ENCODE measurements at places on chromosomes 13 and 19.

DNA sequence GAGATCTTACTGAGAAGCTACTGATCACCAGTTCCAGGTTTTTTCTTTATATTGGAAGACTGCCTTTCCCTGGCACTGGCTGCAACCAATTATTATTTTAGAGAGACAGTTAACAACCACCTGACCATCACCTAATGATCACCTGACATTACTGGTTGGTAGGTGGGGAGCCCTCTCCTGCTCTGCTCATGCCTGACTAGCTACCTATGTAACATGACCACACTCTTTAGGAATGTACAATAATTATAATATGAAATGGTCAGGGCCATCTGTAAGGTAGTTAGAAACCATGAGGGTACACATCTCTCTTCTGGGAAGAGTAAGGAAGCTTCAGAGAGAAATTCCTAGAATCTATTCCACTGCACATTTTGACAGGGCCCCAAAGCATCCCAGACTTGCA, 59.0 kb upstream of the SCEL start:
- DNase-seq, result no peak

DNA sequence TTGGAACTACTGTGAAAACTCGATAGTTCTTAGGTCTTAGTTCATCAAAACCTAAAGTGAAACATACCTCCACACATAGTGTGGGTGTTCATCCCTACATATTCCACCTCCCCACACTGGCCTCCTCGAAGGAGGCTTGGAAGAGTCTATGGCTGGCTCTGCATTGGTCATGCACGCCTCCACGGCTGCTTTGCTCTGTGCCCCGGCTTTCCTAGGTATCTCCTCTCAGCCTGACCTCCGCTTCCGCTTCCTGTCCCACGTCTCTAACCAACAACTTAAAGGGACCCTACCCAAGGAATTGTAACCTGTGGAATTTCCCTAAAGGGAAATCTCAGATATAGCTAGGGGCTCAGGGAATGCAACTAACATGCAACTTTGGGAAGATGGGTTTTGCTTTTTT, 79.7 kb upstream of the MBNL2 start:
- no peak for DNase-seq

GRCh38 chr19:795691-796581, 1.3 kb upstream of the PTBP1 start:
- no peak for DNase-seq

DNA sequence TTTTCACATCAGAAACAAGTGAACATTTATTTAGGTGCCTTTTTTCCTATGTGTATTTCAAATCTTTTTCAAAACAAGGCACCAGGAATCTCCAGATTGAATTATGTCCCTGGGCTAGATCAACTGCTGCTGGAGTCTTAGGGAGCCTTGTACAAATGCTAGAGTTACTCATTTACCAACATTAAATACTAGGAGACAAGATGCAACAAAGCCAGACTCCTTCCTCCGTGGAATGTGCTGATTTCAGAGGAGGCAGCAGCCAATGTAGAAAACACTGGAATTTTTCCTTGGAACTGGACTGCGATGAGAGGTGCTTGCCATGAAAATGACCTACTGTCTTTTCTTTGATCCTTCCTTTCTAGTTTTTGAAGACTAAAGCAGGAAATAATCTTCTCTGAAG, 1514.7 kb upstream of the MIR17HG start:
- DNase-seq, result no peak

DNA sequence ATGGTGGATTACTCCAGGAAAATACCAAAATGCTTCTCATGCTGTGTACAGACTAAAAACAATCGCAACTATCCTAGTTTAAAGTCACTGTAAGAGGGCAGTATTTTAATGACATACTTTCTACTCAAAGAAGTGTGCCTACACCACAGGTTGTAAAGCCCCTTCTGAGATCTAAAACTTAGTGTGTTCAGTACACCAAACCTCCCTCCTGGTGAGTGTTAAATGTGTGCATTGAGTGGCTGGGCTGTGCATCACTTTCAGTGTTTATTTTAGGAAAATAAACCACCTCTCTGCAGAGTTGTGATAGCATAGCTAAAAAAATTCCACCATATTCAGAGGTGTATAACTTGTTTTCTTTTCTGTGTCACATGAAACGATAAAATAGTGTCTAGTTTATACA, 263.7 kb downstream of the DACH1 start:
- DNase-seq, result no peak

DNA sequence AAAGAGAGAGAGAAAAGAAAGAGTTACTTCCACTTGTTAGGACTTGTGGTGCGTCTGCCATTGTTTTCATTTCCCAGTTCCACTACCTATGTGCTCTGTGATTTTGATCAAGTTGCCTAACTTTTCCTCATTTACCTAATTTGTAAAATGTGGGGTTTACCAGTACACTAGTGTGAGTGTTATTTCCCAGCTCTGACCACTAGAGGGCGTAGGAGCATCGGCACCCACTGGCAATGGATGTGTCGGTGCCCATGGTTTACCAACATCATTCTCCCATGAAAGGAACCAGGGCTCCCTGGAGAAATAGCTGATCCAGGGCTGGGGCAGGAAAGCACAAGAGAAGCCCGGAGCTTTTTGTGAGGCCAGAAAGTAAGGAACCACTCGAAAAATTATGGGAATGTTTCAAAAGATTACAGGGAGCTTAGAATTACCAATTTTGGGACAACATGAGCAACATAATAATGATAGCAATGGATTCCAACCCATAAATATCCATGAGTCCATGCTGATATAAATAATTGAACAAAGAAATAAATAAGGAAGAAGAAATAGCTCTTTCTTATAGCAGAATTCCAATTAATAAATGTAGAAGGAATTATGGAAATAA, 15.1 kb upstream of the CEACAM4 start:
- DNase-seq, result peak; percentile 58

DNA sequence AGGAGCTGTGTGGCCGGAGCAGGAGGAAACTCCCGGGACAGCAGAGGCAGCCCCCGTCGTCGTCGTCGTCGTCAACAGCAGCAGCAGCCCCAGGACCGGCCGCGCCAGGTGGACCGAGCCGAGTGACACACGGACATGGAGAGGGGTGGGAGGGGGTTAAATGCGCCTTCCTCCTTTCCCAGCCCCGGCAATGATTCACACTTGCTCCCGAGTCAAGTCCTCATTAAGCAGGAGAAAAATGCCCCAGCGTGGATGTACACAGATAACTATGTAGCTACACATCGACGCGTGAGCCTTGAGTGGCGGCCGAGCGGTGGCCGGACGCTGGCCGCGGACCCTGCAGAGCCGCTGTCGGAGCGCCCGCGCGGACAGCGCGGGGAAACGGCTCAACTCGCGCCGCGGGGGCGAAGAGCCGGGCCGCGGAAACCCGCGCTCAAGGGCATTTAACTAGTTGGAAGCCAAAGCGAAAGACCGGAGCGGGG, 645 bp downstream of the UBL3 start:
- DNase-seq, result no peak

- no peak for DNase-seq
These were observed 69.9 kb downstream of the SLITRK6 start for GRCh38 chr13:85729296-85729695.

DNA sequence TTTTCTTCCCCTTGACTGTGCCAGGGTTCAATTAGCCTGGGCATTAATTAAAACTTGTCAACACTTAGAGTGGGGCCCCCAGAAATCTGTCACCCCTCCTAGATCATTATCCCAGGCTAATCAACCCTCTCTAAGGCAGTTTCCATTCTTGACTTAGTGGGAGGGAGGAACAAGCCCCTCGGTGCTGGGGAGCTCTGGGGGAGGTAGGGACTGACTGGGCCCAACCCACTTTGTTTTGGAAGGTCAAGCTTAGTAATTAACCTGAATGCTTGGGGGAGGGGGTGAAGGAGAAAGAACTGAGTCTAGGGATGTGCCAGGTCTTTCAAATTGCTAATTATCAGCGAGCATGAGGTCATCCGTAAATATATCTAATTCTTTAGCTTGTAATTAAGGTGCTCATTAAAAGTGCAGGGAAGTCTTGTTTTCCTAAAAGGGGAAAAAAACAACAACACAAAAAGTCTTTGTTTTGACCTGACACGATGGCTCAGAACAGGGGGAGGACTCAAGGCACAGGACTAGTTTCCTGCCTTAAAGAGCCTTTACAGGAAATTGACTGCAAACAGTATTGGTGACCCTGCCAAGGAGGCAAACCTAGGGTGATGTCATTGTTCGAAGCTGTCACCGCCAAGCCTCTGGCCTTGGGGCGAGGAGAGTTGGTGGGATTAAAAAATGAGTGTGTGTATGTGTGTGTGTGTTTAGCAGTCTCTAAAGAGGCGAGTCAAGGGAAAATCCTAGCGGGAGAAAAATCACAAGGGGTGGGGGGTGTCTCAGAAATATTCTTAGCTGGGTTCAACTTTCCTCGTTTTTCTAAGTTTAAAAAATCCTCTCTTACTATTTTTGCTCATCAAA, 19.4 kb downstream of the ACTN4 start:
- DNase-seq, result no peak

GRCh38 chr13:29140277-29140676, 320.1 kb downstream of the MTUS2 start:
- no peak for DNase-seq

GRCh38 chr13:86006317-86006716, 207.1 kb upstream of the SLITRK6 start:
- DNase-seq, result no peak

DNA sequence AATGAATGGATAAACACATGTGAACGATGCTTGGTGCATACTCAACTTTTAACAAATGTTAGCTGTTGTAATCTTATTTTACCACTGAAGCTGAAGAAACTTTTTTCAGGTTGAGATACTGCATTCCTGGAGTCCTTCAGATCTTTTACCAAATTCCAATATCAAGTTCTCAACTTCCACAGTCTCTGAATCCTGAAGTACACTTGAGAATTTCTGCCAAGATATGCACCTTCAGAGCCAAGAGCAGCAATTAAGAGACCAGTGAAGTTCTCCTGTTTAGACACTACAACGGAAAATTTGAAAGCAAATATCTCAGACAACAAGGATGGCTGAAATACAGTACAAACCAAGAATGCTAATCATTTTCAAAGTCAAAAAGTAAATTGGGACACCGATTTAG, 84.6 kb upstream of the MTIF3 start:
- no peak for DNase-seq

DNA sequence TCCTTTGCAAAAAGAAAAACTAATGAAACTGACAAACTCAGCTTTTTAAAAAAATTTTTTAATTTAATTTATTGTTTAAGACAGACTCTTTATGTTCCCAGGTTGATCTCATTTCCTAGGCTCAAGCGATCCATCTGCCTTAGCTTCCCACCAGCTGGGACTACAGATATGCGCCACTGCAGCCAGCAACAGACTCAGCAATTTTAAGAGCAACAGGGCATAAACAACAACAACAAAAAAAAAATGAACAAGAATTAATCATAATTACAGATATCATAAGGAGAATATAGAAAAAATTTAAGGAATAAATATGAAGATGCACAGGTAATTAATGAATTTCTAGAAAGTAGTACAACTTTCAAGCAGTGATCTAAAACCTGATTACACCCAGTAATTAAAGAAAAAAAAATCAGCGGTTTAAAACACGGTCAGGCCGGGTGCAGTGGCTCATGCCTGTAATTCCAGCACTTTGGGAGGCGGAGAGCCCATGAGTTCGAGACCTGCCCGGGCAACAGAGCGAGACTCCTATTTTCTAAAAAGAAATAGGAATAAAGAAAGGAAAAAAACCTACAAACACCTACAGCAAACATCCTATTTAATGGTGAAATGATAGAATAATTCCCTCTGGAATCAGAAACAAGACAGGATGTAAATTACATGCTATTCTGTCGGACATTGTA, 1.4 kb downstream of the ZNF699 start:
- DNase-seq, result no peak

- DNase-seq, result peak; percentile 55
These were observed 19.2 kb downstream of the CEACAM6 start for GRCh38 chr19:41774515-41774980.

DNA sequence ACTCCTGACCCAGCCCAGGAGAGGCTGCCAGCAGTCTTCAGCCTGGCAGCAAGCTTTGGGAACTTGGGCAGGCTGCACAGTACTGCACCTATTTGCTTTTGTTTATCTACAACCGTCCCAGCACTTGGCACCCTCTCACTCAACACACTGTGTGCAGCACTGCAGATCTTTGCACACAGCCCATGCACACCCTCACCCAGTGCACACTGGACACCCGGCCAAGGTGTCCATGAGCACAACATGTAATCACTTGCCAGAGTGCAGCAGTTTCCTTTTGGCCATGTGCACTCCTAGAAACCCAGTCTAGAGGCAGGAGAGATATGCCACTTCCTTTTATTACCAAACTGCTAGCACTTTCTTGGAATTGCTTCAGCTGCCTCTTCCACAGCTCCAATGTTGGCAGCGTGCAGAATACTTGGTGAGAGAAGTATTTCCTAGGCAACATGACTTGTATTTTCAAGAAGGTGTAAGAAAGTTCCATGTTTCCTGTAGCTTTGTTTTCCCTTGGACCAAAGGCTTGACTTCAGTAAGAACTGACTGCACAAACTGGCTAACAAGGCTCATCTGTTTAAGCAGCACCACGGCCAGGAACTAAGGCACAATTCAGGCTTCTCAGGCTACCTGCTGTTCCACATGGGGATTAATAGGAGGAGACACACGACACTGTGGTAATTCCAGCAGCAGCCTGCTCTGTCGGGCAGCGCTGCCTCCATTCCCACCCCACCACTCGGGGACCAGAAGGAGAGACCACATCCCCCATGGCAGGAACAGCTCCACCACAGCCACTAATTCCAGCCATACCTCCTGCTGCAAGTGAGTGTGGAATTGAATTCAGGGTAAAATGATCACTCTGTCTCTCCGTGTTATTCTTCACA, 15.3 kb downstream of the ATP7B start:
- DNase-seq, result no peak

DNA sequence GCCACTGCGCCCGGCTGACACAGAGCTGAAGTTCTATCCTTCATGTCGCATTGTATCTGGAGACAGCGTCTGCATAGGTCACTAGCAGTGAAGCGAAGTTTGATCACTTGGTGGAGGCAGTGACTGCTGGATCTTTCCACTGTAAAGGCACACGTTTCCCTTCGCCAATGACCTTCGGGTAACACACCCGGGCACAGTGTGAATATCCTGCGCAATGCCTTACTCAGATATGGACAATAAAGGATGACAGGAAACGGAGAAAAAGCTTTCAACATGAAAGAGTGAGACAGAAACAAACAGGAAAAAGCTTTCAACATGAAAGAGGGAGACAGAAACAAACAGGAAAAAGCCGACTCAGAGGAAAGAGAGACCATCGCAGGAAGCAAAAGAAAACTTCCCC, 17.1 kb downstream of the ARL11 start:
- DNase-seq, result no peak
